ENCODE measurements at places on chromosomes 1 and 21. TPM values are rescaled to one million over a fixed set of nuclear protein-coding genes. Genes with fewer than 3 reads are reported as not detected.

The PROX1 gene
- 0.20 TPM for polyA plus RNA-seq

The BCAR3 gene
- 62.2 TPM for polyA plus RNA-seq

The SLAMF9 gene
- polyA plus RNA-seq: 0.48 TPM

The RGS18 gene
- polyA plus RNA-seq: not detected

DNA sequence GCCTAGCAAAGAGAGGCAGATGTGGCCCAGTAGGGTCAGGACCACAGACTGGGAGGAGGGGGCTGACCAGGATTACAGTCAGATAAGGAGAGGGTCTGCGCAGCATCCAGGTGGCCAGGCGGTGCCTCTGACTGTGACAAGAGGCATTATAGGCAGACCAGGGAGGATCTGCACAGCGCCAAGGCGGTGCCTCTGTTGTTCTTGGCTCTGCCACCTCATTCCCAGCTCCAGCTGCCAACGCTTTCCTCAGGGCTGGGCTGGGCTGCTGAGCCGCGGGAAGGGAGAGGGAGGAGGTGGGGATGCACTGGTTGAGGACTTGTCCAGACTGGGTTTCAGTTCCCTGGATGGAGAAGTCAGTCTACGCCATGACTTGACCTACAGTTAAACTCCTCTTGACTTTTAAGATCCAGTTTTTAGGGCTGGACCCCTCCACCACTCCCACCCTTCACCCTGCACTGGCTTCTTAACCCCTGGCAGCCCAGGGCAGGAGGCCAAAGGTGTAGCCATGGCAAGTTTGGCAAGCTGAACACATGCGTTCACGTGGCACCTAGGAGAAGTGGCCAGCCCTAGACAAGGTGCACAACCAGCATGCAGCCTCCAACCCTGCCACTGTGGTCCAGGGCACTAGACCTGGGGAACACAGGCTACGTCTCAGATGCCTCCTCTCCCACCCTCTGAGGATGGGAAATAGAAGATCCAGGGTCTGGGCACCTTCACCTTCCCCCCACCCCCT lies 4.5 kb upstream of the CRABP2 start:
- peak overlapping the region; percentile 55 for H3K27ac ChIP-seq
- DNase-seq: peak; percentile 96
- H3K4me1 ChIP-seq: peaks cover 84% of the 10 kb centered on the region

DNA sequence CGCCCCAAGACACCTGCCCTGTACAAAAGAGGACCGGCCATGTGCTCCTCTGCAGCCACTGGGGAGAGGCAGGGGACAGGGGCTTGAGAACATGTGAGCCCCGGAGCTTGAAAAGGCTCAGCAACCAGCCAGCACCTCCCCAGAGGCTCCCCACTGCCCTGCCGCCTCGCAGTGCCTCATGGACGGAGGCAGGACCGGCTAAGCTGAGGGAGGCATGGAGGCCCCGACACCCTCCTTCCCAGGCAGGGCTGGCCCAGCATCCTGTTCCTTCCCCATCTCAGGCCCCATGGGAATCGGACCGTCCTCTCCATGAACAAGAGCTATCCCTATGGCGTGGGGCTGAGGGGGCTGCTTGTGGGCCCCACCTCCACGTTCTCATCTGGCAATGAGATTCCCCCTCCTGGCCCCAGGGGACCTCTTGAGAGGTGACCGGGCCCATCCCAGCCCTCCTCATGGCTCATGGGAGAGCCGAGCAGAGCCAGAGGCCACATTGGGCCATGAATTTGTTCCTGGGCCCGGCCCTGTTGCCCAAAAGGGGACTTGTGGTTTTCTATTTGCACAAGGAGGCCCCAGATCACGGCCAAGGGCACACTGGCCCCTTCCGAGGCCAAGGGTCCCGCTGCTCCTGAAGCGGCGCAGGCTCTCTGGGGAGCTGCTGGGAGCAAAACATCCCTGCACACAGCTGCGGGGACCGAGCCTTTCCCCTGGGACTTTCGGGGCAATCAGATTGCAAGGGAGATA lies 65.2 kb upstream of the ARHGEF16 start:
- no peak overlapping the region for H3K4me3 ChIP-seq
- 0 out of 2 replicates have a peak, but pooled peaks cover 3% of the 10 kb centered on the region for H3K4me1 ChIP-seq
- H3K27ac ChIP-seq: no peak overlapping the region
- no peak for DNase-seq

DNA sequence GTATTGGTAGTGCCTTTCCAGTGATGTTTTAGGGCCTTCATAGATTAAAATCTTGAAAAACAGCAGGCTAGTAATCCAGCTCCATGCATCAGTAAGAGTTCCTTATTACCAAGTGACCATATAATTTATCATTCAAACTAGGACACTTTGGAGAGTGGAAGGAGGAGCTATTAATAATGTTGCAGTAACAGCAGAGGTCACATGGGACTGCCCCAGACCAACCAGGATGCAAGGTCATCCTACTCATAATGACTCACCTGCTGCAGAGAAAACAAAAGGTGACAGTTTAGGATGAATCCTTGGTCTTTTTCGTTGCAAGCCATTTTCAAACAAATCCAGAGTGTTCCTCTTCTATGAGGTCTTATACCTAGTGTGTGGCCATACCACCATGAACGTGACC lies 187.4 kb downstream of the NUF2 start:
- DNase-seq: peak; percentile 1
- H3K4me3 ChIP-seq: no peak overlapping the region
- H3K27me3 ChIP-seq: no peaks in the 10 kb centered on the region
- H3K4me1 ChIP-seq: no peaks in the 10 kb centered on the region

DNA sequence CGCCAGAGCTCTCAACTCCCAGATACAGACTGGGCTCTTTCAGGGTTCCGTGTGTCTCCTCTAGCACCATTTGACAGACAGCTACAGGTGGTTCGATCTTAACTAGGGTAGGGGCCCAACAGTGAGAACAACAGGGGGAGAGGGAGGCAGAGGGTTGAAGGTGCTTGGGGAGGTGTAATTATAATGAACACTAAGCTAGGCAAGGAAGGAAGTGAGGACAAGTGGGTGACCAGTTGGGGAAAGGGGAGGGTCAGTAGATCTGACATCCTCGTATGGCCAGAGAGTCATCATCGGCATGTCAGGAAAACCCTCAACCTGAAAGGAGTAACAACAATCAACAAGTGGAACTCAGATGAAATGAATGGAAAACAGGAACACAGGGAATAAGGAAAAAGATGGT lies 22.8 kb downstream of the GLIS1 start:
- H3K27ac ChIP-seq: no peak overlapping the region
- H3K27me3 ChIP-seq: no peaks in the 10 kb centered on the region
- no peak overlapping the region for H3K4me3 ChIP-seq
- H3K36me3 ChIP-seq: no peaks in the 10 kb centered on the region
- no peak for DNase-seq

- no peak overlapping the region for H3K27ac ChIP-seq
- no peak overlapping the region for H3K4me3 ChIP-seq
- no peak for DNase-seq
- no peaks in the 10 kb centered on the region for H3K27me3 ChIP-seq
These were observed 39.0 kb upstream of the PPP1R15B start for GRCh38 chr1:204450461-204451257.

GRCh38 chr1:31643976-31644559 lies 608 bp downstream of the PEF1 start:
- H3K36me3 ChIP-seq: no peaks in the 10 kb centered on the region
- H3K4me1 ChIP-seq: peaks cover 27% of the 10 kb centered on the region
- peak overlapping the region; percentile 98 for H3K27ac ChIP-seq
- H3K27me3 ChIP-seq: no peaks in the 10 kb centered on the region

All from GM23248 (cell line).